ENCODE measurements at places on chromosomes 6 and 20.

- no peak for DNase-seq
Observed at GRCh38 chr6:153790048-153790447, 249.0 kb upstream of the OPRM1 start.

DNA sequence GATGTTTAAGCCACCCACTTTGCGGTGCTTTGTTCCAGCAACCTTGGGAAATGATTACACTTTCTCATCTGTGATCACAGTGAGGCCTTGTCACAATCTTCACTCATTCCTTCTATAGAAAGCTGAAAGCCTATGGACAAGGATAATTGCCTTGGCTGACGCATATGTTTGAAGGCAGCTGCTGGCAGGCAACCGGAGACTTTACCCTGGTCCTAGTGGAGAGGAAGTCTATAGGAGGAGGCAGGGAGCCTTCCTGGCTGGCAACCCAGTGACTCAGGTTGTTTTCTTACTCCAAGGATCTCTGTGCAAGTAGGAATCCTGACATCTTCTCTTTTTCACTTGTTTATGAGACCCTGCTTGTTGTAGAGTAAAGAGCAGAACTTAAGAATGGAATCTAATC is 34.1 kb upstream of the ESR1 start:
- DNase-seq: no peak

- no peak for DNase-seq
Observed at GRCh38 chr6:46651006-46651405, 1.6 kb downstream of the CYP39A1 start.

- no peak for DNase-seq
Observed at GRCh38 chr6:24925661-24926060, 10.1 kb downstream of the RIPOR2 start.

DNA sequence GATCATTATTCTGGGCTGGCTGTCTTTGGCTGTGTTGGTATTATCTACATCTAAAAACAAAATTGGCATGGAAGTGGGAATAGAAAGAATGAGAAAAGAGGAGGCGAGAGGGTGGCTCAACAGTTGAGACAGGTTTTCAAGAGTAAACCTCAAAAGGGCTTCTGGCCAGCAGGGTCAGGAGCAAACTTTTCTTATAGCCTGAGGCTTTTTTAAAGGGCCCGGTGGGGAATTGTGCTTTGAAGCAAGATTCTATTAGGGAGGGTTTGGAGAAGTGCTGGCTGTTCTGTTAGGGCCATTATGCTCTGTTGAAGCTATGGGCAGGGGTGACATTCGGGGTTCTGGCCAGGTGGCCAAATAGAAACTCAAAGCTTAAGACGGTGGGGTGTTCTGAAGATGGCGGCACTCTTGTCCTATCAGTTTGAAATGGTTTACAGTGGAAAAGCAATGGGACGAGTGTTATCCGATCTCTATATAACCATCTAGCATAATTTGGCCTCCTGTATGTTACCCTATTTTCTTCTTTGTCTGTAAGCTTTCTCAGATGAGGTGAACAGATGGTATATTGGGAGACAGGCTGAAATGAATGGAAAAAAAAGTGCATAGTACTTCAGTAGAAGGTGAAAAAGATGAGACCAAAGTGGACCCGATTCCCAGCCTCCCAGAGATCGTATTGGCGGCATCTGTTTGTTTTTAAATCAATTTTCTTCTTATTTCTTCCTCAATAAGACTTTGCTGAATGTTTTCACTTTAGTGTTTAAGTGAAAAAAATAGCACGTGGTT is 132.1 kb upstream of the CNR1 start:
- no peak for DNase-seq
